CD4-positive, alpha-beta T cell treated with Interleukin-15 for 1 hour (primary cell): ENCODE measurements at places on chromosomes 6 and 20.

DNA sequence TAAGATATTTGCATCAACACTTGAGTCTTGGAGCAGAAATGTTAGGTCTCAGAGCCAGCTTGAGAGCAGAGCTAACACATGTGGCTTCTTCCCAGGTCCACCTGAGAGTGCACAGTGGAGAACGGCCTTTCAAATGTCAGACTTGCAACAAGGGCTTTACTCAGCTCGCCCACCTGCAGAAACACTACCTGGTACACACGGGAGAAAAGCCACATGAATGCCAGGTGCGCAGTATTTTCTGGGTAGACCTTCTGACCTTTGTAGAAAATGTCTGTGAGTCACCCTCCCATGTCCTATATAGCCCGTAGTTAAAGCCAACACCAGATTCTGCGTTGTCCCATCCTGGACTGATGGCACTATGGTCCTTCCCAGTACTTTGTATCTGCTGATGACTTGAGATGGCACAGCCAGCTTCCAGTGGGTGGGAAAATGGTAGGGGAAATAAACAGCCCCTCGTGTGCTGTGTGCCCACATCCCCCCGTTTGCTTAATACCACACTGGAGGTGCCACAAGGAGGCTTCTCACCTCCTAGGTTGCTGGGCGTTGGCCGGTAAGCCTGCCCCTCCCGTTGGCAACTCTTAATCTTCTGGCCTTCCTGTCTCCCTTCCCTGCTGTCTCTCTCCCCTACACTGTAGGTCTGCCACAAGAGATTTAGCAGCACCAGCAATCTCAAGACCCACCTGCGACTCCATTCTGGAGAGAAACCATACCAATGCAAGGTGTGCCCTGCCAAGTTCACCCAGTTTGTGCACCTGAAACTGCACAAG lies 20.3 kb downstream of the PRDM1 start:
- no peak for DNase-seq

GRCh38 chr6:132410830-132411229 lies 9.6 kb upstream of the MOXD1 start:
- no peak for DNase-seq

GRCh38 chr20:58634521-58635278 lies 16.4 kb upstream of the STX16 start:
- DNase-seq = peak; percentile 26

DNA sequence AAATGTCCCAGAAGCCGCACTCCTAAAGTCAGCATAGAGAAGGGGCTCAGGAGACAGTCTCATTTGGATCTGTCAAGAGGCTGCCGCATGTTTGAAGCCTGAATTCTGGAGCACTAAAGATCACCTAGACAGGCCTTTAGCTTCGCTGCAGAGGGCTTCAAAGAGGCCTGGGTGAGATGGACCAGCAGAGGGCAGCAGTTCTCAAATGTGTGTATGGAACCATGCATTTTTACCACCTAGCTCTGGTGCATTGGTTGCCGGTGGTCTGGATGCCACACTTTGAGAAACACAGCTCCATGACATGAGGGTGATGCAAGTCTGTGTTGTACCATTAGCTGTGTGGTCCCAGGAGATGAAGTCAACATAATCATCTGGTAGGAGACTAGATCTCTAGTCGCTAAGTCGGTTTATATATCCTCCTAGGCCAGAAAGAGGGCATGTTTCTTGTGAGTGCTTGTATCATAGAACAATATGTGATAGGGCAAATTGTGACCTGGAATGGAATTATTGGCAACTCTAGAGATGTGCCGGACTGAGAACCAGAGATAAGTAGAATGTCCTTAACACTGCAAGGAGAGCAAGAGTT lies 64.8 kb downstream of the KIAA0319 start:
- peak; percentile 67 for DNase-seq

DNA sequence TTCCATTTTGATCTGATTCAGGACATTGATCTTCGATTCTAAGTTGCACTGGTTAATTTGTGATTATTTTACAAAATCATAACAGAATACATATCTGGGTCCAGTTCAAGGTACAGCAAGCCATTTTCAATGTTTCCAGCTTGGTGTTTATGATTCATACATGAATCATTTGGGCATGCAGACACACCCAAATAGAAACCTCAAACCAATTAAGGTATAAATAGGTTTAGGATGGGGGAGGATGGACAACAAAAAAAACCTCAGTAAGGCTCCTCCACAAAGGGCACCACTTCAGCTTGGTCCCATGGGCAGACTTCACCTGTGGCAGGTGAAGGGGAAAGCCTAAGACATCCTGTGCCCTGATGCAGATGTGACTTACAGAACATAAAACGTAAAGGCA lies 192.7 kb downstream of the KHDC1L start:
- no peak for DNase-seq

- no peak for DNase-seq
Measured at GRCh38 chr6:29504961-29505360, 17.2 kb upstream of the MAS1L start.

GRCh38 chr20:726160-726559 lies 42.1 kb downstream of the SLC52A3 start:
- no peak for DNase-seq

GRCh38 chr20:50387996-50388332 lies 122.2 kb upstream of the PTPN1 start:
- DNase-seq = no peak

DNA sequence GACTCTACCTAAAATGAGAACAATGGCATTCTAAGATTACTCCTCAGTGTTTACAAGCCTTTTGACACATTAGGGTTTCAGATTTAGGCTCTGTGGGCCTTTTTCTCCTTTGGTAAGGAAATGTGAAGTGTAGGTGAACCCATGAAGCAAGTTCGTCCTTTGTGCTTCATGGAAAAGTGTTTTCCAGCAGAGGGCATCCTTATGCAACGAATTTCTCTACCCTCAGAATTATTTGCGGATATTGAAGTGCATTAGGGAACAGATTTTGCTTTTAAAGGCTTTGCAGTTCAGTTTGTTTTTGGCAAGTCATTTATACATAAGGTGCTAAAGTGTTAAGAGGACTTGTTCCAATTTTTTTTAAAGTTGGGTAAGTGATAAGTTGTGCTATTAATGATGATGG lies 55.7 kb upstream of the FERMT1 start:
- DNase-seq = no peak

DNA sequence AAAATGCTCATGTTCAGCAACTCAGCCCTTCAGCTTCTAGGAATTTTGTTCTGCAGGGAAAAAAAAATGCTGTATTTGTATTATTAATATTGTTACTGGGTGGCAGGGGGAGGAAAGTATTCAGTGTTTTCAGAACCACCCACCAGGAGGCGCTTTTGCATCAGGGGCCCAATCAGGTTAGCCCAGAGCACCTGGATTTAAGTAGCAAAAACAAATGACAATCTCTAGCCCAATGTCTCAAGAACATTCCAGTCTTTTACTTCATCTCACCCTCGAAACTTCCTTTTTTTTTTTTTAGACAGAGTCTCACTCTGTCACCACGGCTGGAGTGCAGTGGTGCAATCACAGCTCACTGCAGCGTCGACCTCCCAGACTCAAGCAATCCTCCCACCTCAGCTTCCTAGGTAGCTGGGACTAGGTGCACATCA lies 635 bp upstream of the C20orf203 start:
- peak; percentile 55 for DNase-seq

GRCh38 chr6:168589275-168589674 lies 148.3 kb downstream of the SMOC2 start:
- no peak for DNase-seq

DNA sequence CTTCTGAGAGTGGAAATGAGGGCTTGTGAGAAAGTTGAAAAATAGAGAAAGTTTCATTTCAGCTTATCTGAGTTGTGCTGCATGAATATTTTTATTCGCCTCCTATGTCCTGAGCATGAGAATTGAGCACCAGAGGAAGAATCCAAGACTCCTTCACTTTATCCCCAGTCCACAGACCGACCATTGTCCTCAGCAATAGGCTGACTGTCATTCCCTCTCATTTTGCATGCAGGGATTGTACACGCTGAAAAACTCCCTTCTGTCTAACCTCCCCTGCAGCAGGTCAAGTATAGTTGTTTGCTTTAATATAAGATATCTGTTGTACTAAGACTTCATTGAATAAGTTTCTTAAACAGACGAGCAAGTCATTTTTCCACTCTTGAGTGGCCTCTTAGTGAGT lies 437.6 kb downstream of the PRKN start:
- no peak for DNase-seq

GRCh38 chr6:109373762-109374161 lies 8.5 kb downstream of the CD164 start:
- DNase-seq = peak; percentile 37

DNA sequence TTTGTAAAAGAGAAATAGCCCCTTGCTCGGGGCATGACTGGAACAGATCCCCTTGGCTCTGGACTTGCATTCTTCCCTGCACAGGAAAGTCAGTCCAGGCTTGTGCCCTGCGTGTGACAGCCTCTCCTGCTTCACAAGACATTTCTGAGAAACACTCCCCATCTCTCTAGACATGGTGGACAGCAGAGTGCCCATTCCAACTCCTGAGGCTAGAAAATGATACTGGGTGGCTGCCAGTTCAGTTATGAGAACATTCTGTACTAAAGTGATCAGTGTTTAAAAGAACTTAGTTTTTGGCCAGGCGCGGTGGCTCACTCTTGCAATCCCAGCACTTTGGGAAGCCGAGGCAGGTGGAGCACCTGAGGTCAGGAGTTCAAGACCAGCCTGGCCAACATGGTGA lies 41.3 kb downstream of the TGM3 start:
- no peak for DNase-seq

- DNase-seq = no peak
Measured at GRCh38 chr20:60999250-60999649, 252.8 kb upstream of the CDH4 start.
